Activated CD8-positive, alpha-beta memory T cell treated with anti-CD3 and anti-CD28 coated beads, Interleukin-2, amount 10 ng/mL, durations not matched to agents 7 days and 5 days (primary cell): ENCODE measurements at places on chromosomes 16 and 17.

GRCh38 chr17:3558603-3559269 is 1.1 kb upstream of the TRPV3 start:
- no peak overlapping the region for H3K4me3 ChIP-seq
- H3K27ac ChIP-seq, result peak overlapping the region; percentile 64
- no peaks in the 10 kb centered on the region for H3K27me3 ChIP-seq

GRCh38 chr16:57283214-57283958 is 1.1 kb downstream of the PLLP start:
- H3K36me3 ChIP-seq, result no peaks in the 10 kb centered on the region
- H3K4me3 ChIP-seq, result peak overlapping the region; percentile 18
- H3K27me3 ChIP-seq, result peaks cover 44% of the 10 kb centered on the region
- no peak overlapping the region for H3K27ac ChIP-seq
- peaks cover 14% of the 10 kb centered on the region for H3K4me1 ChIP-seq
- no peak for DNase-seq

- H3K27me3 ChIP-seq, result peaks cover 7% of the 10 kb centered on the region
- H3K4me1 ChIP-seq, result no peaks in the 10 kb centered on the region
- DNase-seq, result no peak
- no peak overlapping the region for H3K4me3 ChIP-seq
- H3K27ac ChIP-seq, result no peak overlapping the region
Observed at GRCh38 chr17:31418773-31419350, 27.4 kb downstream of the RAB11FIP4 start.

DNA sequence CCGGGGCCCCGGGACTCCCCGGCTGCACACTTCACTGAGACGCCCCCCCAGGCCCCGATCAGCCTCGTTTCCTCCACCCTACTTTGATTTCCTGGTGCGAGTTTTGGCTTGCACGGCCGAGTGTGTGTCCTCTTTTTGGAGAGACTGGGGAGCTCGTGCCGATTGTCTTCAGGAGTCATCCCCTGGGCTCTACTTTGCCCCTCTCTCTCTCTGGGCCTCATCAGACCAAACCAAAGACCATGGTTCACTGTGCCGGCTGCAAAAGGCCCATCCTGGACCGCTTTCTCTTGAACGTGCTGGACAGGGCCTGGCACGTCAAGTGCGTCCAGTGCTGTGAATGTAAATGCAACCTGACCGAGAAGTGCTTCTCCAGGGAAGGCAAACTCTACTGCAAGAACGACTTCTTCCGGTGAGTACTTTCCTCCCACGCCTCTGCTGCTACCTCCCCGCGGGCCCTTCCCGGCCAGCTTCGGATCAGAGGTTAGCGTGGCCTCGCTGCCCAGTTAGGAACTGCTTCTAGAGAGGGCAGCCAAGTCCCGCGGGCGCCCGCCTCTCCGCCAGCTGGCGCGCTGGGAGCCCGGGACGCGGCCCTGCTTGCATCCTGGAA is 787 bp downstream of the LHX1 start:
- peak overlapping the region; percentile 68 for H3K27ac ChIP-seq
- DNase-seq, result no peak
- H3K4me3 ChIP-seq, result peak overlapping the region; percentile 58
- peaks cover 85% of the 10 kb centered on the region for H3K27me3 ChIP-seq

DNA sequence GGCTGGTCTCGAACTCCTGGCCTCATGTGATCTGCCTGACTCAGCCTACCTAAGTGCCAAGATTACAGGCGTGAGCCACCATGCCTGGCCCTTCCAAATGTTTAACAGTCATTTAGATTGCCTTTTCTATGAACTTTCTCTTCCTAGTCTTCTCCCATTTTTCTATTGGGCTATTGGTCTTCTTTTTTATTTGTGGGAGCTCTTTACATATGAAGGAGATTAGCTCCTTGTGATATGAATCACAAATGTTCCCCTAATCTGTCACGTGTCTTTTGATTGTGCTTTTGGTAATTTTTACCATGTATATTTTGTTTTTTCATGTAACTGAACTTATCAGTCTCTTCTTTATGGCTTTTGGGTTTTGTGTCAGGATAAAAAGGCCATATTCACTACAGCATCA is 11.9 kb downstream of the ADCY7 start:
- H3K4me3 ChIP-seq, result peak overlapping the region; percentile 25

DNA sequence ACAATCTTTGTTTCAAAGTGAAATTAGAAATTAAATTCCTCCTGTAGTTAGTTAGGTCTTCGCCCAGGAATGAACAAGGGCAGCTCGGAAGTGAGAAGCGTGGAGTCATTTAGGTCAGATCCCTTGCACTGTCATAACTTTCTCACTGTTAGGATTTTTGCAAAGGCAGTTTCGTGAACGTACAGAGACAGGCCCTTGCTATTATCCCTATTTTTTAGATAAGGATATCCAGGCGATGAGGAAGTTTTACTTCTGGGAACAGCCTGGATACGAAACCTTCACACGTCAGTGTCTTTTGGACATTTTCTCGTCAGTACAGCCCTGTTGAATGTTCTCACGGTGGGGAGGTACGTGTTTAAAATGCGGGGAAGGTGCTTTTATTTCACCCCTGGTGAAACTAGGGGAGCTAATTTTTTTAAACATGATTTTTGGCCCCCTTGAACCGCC is 318 bp upstream of the RBL2 start:
- peak overlapping the region; percentile 85 for H3K27ac ChIP-seq
- H3K4me1 ChIP-seq, result peaks cover 35% of the 10 kb centered on the region
- H3K4me3 ChIP-seq, result peak overlapping the region; percentile 78
- no peaks in the 10 kb centered on the region for H3K27me3 ChIP-seq
- no peak for DNase-seq

GRCh38 chr17:81543339-81543675 is 8.8 kb downstream of the FAAP100 start:
- H3K36me3 ChIP-seq, result peaks cover 2% of the 10 kb centered on the region
- no peak for DNase-seq

DNA sequence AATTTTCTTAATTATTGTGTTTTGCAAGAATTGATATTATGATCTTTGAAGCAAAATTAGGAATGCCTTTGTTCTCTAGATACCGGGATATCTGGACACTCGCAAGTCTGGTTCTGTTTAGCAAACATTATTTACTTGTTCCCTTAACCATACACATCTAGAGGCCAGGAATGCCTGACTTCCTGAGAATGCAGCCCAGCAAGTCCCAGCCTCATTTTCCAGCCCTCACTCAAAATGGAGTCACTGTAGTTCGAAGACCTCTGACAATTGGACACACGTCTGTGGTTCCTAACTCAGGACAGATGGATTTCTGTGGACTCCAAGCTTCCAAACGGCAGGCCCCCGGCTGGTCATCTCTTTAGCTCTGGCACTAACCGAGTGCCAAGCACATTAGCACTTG is 355.4 kb upstream of the RBFOX1 start:
- no peak overlapping the region for H3K4me3 ChIP-seq
- H3K27ac ChIP-seq, result no peak overlapping the region
- DNase-seq, result no peak
- H3K4me1 ChIP-seq, result no peaks in the 10 kb centered on the region

DNA sequence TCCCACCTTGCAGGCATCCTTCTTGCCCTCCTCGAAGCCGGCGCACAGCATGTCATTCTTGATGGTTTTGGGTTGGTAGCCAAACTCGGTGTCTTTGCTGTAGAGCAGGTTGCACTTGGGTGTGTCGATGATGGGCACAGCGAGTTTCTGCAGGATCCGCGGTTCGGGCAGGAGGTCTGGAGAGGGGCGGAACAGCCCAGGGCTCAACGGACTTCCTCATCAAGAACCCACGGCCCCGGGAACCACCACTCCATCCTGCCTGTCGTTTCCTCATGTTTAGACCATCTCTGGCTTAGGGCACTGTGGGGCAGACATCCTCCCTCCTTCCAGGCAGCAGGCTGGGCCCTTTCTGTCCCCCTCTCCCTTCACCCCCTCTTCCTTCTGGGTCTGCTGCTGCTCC is 6.5 kb downstream of the PRSS27 start:
- no peaks in the 10 kb centered on the region for H3K36me3 ChIP-seq
- H3K27ac ChIP-seq, result no peak overlapping the region
- peaks cover 11% of the 10 kb centered on the region for H3K4me1 ChIP-seq
- H3K4me3 ChIP-seq, result no peak overlapping the region
- no peak for DNase-seq

GRCh38 chr17:19720631-19721426 is 4.4 kb upstream of the SLC47A2 start:
- peaks cover 16% of the 10 kb centered on the region for H3K27me3 ChIP-seq
- DNase-seq, result no peak
- peaks cover 9% of the 10 kb centered on the region for H3K4me1 ChIP-seq
- H3K4me3 ChIP-seq, result no peak overlapping the region
- H3K27ac ChIP-seq, result no peak overlapping the region
- no peaks in the 10 kb centered on the region for H3K36me3 ChIP-seq

- H3K4me3 ChIP-seq, result no peak overlapping the region
- no peaks in the 10 kb centered on the region for H3K27me3 ChIP-seq
- H3K36me3 ChIP-seq, result no peaks in the 10 kb centered on the region
- DNase-seq, result no peak
Observed at GRCh38 chr17:71825687-71826086, 295.1 kb upstream of the SOX9 start.

- H3K4me1 ChIP-seq, result peaks cover 30% of the 10 kb centered on the region
- H3K27me3 ChIP-seq, result no peaks in the 10 kb centered on the region
- H3K36me3 ChIP-seq, result peaks cover 30% of the 10 kb centered on the region
- H3K27ac ChIP-seq, result peak within 1 kb of the TSS; percentile 89
- peak within 1 kb of the TSS; percentile 93 for H3K4me3 ChIP-seq
Observed at GRCh38 chr16:53346-54236, at the start of the genes POLR3K and SNRNP25. TSS of gene POLR3K (minus strand) at chr16:53608. CDS start at chr16:53586, 22 bp downstream. TSS of gene SNRNP25 (plus strand) at chr16:53828. CDS start at chr16:54017, 189 bp downstream.

- no peak overlapping the region for H3K4me3 ChIP-seq
- DNase-seq, result no peak
- H3K36me3 ChIP-seq, result peaks cover 34% of the 10 kb centered on the region
Observed at GRCh38 chr16:84509032-84509950, 4.8 kb upstream of the MEAK7 start.

- peaks cover 36% of the 10 kb centered on the region for H3K4me1 ChIP-seq
- no peaks in the 10 kb centered on the region for H3K36me3 ChIP-seq
- H3K27me3 ChIP-seq, result no peaks in the 10 kb centered on the region
- no peak for DNase-seq
- H3K4me3 ChIP-seq, result no peak overlapping the region
Observed at GRCh38 chr17:82218349-82219075, 5.9 kb upstream of the CCDC57 start.

DNA sequence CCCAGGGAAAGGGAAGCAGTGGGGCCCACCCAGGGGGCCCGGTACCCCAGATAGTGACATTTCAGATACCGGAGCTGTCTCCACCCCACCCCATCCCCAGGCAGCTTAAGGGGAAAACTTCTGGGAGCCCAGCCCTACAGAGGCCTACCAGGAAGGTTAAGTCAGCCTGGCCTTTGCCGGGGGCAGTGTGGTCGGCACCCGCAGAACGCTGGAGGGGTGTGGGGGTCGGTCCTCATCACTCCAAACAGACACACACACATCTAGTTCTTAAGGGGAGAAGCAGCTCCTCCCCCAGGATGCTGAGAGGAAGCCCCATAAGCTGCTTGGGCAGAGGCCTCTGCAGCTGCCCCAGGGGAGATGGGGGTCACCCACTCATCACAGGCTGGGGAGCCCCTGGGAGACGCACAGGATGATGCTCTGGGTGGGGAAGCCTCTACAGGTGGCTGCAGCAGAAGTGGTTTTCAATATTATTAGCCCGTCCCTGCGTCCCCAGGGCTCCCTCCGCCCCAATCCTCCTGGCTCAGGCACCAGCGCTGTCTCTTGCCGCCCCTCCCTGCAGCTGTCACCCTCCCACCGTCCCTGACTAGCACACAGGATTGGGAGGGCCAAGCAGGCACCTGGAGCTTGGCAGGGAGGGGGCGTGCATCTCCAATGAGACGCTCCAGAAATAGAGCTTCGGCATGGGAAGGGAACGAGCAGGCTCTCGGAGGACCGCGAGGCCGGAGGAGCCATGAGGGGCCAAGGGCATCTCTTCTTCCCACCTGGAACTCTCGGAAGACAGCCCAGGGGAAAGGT is 1.4 kb upstream of the ABR start:
- peaks cover 18% of the 10 kb centered on the region for H3K27me3 ChIP-seq
- no peak for DNase-seq
- no peak overlapping the region for H3K27ac ChIP-seq
- no peaks in the 10 kb centered on the region for H3K36me3 ChIP-seq

DNA sequence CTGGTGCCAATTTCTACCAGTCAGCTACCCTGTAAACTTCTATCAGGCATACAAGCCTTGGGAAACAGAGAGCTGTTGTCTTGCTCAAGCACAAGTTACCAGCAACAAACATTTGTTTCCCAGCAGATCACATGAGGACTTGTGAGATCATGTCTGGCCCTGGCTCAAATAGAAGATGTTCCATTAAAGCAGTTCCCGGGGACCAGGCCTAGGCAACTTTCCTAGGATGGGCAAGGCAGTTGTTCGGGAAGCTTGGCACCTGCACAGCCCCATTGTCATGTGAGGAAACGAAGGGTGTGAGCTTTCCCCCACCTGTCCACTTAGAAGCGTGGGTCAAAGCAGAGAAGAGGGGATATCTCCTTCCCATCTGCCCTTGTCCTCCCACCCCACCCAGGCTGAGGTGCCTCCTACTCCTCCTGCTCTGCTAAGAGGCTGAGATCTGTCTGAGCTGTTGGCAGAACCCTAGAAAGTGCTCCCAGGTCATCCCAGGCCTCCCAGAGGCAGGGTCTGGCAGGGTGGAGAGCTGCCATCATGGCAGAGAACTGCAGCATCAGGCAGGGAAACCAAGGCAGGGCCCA is 11.2 kb upstream of the SLC47A2 start:
- no peak overlapping the region for H3K27ac ChIP-seq
- H3K27me3 ChIP-seq, result peaks cover 16% of the 10 kb centered on the region
- no peak for DNase-seq

DNA sequence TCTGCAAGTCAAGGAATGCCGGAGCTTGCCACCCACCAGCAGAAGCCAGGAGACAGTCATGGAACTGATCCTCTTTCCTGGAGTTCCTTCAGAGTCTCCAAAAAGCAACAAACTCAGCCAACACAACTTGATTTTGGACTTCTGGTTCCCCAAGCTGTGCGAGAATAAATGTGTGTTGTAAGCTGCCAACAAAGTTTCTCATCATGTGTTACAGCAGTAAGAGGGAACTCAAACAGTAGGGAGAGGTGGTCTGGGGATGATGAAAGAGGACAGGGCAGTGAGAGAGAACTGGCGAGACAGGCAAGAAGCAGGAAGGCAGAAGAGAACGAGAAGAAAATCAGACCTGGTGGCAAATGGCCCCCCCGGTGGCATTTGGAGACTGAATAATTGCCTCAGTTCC is 204.9 kb downstream of the MAF start:
- peaks cover 3% of the 10 kb centered on the region for H3K27me3 ChIP-seq
- H3K4me1 ChIP-seq, result peaks cover 3% of the 10 kb centered on the region
- H3K4me3 ChIP-seq, result no peak overlapping the region
- DNase-seq, result no peak
- no peak overlapping the region for H3K27ac ChIP-seq
- no peaks in the 10 kb centered on the region for H3K36me3 ChIP-seq
